ENCODE measurements at places on chromosomes 1 and 21. TPM values are rescaled to one million over a fixed set of nuclear protein-coding genes. Genes with fewer than 3 reads are reported as not detected.
A peak's percentile ranks its signal among the peaks of the same experiment; 100 is the strongest.

DNA sequence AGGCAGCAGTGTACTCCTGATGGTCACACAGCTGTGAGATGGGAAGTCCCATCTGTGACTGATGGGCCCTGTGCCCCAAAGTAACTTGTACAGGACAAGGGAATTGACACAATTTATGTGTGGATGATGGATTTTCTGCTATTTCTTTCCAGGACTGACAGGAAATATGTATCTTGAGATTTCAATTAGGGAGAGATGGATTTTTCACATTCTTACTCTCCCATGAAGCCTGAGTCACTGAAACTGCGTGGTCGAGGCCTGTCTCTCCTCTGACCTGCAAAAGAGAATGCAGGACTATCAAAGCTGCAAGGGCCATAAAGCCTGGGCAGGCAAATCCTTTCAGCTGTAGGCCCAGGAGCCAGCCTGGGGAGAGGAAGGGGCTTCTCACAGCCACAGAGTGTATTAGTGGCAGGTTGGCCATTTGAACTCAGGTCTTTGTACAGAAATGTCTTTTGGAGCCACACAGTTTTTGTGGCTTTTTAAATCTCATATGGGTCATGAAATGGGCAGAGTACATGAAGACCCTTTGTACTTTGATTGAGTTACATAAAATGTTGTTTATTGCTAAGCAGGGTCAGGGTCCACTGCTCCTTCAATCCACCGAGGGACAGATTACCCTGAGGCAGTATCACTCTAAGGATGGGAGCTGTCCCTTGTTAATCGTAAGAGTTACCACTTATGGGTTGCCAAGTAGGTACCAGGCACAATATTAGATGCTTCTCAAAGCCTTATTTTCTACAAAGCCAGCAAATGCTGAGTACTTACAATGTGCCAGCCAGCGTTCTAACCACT lies 14.8 kb downstream of the ALX3 start:
- DNase-seq: no peak

DNA sequence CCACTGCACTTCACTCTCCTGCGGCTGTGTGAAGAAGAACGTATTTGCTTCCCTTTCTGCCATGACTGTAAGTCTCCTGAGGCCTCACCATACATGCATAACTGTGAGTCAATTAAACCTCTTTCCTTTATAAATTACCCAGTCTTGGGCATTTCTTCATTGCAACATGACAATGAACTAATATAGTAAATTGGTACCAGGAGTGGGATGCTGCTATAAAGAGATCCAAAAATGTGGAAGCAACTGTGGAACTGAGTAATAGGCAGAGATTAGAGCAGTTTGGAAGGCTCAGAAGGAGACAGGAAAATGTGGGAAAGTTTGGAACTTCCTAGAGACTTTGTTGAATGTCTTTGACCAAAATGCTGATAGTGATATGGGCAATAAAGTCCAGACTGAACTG lies 1907.9 kb downstream of the MRPL39 start:
- DNase-seq: no peak

GRCh38 chr1:163047951-163048659 lies 21.1 kb upstream of the RGS4 start:
- no peak for DNase-seq

GRCh38 chr21:37994211-37994610 lies 78.0 kb upstream of the KCNJ6 start:
- DNase-seq: no peak

GRCh38 chr1:180168786-180169639 lies 14.3 kb downstream of the QSOX1 start:
- no peak for DNase-seq

DNA sequence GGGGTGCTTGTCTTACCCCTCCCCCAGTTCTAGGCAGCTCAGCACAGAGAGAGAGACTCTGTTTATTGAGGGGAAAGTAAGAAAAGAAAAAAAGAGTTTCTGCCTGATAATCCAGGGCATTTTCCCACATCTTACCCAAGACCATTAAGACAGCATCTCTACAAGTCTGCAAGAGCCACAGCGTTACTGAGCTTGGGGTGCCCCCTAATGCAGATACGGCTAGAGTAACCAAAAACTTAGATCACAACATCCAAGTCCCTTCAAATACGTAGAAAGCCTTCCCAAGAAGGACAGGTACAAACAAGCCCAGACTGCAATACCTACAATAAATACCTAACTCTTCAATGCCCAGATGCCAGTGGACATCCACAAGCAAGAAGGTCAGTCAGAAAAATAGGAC lies 6.2 kb upstream of the TEX50 start:
- DNase-seq: no peak

DNA sequence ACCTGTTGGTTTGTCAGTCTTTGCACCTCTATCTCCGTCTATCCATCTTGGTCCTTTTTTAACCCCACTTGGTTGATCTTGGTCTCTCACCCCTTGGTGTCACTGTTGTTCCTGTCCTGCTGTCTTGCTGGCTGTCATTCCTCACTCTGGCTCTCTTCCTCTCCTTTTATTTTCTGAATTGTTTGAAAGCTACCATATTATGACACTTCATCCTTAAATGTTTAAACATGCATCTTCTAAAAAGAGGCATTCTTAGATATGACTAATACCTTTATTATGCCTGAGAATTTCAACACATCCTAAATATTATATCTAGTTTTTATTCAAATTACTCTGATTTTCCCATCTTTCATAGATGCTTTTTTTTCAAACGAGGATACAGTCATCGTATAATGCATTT lies 37.0 kb downstream of the BACH1 start:
- DNase-seq: no peak

DNA sequence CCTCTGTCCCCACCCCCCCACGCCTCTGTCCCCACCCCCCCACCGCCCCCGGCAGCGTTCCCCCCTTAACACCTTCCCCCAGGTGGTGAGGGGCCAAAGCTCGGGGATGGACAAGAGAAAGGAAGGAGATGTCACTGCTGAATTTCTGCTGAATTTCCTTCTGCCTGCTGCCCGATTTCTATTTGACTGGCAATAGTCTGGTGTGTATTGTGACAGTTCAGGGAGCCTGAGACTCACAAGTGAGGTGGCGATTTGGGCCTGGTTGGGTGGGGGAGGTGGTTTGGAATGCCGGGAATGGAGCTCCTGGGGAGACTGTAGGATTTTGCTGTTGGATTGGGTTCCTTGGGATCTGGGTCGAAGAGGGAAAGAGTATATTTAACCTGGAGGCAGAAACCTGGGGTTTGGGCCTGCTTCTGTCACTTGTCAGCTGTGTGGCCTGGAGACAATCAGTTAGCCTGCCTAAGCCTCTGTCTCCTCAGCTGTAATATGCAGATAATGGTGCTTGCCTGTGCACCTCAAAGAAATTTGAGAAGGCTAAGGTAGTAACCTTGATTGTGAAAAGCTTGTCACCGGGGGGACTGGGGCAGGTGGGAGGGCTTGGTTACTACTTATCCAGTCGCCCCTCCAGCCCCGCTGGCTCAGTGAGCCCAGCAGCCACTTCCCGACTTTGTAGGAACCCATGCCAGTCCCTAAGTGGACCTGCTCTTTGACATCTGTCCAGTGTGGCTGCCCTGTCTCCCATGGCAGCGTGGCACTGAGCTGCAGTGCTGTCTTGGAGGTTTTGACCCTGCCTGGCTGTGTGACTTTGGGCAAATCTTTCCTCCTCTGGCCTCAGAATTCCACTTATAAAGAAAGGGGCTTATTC lies 7.7 kb upstream of the LMNA start:
- DNase-seq: peak; percentile 82

The SMPDL3B gene
- total RNA-seq: 54.7 TPM

The PLPP3 gene
- 30.6 TPM for total RNA-seq

DNA sequence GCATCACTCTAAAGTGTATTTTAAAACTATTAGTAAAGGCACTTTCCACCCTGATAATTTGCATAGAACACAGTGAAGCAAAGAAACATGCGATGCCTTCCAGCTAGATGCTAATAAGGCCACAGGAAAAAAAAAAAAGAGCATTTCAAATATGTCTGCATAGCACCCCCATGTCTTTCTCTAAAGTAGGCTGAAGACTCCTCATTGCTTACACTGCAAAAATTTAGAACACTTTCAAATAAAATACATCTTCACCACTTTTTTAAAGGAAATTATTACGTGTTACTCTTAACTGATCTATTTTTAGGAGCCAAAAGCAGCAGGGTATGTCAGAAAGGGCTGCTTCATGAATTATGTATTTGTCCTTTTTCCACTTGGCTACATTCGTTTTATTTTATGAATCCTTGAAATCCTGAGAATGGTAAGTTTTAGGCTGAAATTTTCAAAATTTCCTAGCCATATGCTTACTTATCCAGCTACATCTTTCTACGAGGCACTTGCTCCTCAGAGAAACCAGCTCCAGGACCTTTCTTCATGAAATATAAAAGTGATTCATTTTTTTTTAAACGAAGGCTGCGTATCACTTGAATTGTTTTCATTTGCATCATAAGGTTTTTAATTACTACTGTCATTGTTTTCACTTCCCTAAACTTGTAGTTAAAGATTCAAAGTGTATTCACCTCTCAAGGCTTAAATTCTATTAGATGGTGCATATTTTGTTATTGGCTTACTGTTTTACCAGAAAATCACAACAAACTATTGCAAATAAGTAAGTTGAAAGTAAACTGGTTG lies 513.0 kb downstream of the PTPRC start:
- no peak for DNase-seq

- DNase-seq: no peak
Measured at GRCh38 chr1:166905900-166906299, 29.8 kb upstream of the TADA1 start.

- DNase-seq: no peak
Measured at GRCh38 chr1:65316233-65316632, 6.9 kb downstream of the DNAJC6 start.

DNA sequence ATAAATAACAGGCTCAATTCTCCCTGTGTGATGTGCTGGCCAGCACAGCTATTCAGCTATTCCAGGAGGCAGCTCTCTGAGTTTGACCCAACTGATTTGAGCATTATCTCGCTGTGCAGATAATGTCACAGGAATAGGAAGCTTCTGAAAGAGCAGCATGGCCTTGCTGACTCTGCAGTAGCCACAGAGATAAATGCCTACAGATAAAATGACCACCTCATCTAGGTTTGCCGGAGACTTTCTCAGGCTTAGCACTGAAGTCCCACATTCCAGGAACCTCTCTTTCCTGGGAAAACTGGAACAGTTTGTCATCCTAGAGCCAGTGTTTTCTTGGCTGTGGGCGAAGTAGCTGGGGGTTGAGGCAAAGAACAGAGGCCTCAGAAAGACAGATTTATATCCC lies 98.9 kb downstream of the MRPL39 start:
- no peak for DNase-seq

The CLCNKA gene
- 0.95 TPM for total RNA-seq

The NTMT2 gene
- total RNA-seq: 0.67 TPM

DNA sequence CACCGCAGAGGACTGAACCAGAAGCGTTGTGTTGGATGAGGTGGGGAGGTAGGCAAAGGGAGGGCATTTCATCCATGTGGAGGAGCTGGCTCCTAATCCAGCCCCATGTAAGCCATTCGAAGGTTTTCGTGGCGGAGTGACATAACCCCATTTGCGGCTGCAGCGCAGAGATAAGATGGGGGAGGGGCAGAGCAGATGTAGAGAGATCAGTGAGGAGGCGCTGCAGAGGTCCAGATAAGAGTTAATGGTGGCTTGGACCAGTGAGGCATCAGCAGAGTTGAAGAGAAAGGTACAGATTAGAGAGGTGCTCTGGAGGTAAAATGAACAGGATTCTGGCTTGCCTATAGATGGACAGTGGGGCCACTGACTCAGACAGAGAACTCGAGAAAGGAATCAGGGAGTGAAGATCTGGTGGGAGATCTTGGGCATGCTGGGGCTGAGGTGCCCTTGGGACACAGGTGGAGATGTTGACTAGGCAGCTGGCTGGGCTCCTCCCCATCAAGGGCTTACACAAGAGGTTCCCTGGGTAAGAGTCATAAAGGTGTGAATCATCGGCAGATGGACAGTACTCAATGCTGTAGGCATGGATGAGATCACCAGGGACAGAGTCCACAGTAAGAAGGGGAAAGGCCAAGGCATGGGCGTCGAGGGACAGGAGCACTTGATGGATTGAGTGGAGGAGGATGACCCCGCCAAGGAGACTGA lies 7.8 kb upstream of the PTPRF start:
- DNase-seq: no peak

The PDZK1 gene
- total RNA-seq: not detected

- DNase-seq: peak; percentile 69
Measured at GRCh38 chr1:44237721-44238457, 24.6 kb downstream of the DMAP1 start.

GRCh38 chr1:26015358-26015757 lies 6.2 kb upstream of the EXTL1 start:
- no peak for DNase-seq

DNA sequence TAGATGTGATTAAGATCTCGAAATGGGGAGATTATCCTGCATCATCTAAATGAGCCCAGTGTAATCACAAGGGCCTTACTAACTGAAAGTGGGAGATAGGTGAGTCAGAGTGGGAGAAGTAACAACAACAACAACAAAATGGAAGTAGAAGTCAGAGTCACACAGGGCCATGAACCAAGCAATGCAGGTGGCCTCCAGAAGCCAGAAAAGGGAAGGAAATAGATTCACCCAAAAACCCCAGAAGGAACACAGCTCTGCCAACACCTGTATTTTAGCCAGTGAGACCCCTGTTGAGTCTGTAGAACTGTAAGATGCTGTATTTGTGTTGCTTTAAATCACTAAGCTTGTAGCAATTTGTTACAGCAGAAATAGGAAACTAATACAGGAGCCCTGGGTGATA lies 4.1 kb downstream of the TAGLN2 start:
- no peak for DNase-seq

Measured in H1 (cell line).